Activated CD8-positive, alpha-beta memory T cell treated with anti-CD3 and anti-CD28 coated beads for 48 hours (primary cell): ENCODE measurements at places on chromosomes 3 and 15.

DNA sequence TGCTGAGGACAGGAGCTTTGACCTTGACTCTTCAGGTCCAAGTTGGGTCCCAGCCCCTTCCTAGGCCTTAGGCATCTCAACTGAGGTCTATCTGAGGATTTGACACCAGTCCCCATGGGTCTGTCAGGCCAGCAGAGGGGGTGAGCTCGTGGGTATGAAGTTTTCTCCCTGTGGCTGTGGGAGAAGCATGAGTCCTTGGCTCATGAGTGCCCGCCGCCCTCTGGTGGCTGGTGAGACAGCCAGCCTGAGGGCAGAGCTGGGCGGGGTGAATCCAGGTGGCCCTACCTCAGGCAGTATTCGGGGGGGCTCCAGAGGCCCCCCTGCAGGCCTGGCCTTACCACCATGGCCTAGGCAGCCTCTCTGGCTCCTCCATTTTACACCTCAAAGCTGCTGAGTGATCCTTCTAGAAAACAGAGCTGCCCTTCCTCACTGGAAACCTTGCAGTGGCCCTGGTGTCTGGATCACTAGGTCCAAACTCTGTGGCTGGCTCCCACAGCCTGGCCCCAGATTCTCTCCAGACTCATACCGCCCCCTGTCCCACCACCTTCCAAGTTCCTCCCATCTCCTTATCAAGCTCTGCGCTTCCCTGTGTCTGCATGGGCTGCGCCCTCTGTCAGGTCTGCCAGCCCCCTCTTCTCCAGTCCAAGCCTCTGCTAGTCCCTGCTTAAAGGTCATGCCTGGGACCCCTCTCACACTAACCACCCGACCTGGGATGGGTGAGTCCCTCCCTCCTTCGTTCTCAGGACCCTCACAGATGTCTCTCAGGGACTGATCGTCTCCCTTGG is 16.1 kb downstream of the SH2D7 start:
- peak; percentile 52 for DNase-seq

DNA sequence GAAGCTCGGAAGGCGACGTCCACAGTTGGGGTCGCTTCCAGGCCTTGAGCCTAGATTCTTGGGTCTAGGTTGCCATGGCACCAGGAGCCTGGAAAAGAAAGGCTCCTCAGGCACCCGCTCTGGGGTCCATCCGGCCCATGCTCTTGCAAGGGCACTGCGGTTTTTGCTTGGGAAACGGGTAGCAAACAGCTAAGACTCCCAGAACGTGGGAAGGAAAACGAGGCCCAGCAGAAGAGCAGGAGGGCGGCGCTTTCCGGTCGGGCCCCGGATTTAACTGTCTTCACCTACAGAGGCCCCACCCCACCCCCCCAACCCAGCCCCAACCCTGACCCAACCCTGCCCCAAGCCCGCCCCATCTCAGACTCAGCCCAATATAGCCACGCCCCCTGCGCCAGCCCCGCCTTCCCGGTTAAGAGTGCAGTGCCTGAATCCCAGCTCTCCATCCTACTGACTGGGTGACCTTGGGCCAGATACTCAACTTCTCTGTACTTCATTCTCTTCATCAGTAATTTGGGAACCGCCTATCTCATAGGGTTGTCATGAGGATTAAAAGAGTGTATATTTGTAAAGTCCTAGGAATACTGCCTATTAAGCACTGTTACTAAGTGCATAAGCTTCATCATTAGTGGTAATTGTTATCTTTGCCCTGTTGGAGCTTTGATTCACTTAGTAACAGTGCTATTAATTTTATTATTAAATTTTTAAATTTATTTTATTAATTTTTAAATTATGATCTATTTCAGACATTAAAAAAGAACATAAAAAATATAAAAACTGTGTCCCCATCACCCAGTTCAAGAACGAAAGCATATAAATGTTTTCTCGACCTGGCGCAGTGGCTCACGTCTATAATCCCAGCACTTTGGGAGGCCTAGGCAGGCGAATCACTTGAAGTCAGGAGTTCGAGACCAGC is 28.4 kb upstream of the SMAD6 start:
- DNase-seq = no peak

DNA sequence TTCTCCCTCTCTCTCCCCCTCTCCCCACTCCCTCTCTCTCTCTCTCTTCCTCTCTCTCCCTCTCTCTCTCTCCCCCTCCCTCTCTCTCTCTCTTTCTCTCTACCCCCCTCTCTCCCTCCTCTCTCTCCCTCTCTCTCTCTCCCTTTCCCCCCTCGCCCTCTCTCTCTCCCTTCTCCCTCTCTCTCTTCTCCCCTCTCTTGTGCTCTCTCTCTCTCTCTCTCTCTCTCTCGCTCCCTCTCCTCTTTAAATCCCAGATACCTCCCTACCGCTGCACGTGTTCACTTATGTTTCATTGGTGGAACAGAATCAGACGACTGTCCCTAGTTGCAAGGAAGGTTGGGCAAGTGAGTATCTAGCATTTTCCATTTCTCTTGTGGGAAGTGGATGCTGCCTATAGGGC is 166.5 kb downstream of the EBLN2 start:
- DNase-seq = no peak

DNA sequence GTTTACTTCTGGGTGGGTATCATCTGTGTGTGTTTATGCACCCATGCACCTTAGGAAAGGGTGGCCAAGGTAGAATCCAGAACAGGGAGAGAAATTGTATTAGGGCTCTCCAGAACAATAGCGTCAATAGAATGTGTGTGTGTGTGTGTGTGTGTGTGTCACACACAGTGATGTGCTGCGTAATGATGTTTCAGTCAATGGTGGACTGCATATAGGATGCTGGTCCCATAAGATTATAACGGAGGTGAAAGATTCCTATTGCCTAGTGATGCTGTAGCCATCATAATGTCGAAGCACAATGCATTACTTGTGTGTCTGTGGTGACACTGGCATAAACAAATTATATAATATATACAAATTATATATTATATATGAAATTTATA is 69.3 kb upstream of the PRR23C start:
- DNase-seq = no peak

DNA sequence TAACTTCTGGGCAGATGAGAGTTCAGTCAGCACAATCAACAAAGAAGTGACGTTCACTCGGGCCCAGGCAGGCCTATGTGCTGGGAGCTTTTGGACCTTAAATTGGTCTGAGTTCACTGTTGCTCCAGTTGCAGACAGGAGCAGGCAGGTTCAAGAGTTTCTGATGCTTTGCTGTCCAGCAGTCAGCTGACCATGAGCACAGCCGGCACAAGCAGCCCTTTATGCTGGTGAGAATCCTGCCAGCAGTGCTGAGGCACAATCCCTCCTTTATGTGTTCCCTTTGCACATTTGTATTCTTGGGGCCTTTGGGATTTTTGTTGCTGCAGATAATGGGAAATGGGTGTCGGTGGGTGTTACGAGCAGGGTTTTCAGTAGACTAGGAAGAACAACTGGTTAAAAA is 81.2 kb upstream of the GOLGA8J start:
- no peak for DNase-seq

GRCh38 chr3:77699125-77699691 is 659.3 kb downstream of the ROBO2 start:
- DNase-seq = no peak

DNA sequence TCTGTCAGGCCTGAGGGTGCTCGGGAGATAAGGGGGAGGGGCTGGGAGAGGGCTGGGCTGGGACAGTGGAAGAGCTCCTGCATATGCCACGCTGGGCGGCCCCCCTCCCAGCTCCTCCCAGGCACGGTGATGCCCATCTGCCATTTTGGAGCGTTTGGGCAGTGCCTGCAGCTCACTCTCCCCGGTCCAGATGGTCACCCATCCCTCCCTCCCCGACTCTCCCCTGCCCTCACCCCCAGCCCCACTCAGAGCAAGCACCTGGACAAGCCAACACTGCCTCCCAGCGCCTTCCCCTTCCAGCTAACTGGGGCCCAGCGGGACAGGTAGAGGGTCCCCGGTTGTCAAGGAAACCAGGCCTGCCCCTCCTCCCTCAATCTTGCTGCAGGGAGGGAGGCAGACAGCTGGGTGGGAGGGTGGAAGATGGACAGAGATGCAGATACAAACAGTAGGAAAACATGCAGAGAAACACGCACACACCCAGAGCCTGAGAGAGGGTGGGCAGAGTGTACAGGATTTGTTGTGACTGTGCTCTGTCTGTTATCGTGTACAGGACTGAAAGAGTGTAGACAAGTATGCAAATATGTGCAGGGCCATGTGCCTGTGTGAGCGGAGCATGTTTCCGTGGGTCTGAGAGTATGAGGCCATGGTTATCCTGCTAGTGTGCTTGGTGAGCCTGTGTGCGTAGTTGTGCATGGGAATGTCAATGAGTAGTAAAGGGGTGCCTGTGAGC is 17.5 kb upstream of the CORO2B start:
- no peak for DNase-seq

DNA sequence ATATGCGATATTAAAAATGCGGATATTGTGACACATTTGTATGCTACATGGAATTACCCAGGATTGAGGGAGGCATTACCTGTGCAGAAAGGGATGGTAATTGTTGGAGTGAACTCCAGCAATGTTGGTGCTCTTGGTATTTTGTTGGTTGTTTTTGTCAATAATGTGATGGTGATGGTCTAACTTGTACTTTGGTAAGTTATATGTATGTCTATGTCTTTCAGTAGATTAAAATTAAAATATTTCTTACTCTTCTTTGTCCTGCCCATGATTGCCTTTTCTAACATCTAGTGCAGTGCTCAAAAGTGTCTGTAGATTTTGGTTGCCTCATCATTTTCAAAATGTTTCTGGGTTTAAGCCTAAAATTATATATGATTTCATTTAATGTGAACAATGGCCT is 192.7 kb downstream of the ROBO2 start:
- DNase-seq = no peak

GRCh38 chr15:89179966-89180875 is 41.2 kb downstream of the RLBP1 start:
- DNase-seq = no peak

DNA sequence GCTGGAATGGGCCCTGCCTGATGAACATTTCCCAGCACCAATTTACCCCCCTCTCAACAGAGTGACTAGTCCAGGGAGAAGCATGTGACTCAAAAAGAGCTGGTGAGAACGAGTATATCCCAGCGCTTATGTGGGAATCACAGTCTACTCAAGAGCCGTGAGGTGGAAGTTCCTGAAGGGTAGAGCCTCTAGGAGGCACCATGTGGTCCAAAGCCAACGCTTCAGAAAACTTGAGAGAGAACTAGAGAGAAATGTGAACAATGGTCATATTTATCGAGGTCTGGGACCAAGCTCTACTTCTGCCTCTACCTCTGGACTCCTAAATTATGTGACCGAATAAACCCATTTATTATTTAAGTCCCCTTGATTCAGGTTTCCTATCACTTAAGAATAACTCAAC is 111.0 kb upstream of the RAP2B start:
- DNase-seq = no peak

- DNase-seq = no peak
Observed at GRCh38 chr15:36977659-36978058, 122.7 kb downstream of the MEIS2 start.

- DNase-seq = no peak
Observed at GRCh38 chr3:148588291-148588690, 109.4 kb upstream of the AGTR1 start.

DNA sequence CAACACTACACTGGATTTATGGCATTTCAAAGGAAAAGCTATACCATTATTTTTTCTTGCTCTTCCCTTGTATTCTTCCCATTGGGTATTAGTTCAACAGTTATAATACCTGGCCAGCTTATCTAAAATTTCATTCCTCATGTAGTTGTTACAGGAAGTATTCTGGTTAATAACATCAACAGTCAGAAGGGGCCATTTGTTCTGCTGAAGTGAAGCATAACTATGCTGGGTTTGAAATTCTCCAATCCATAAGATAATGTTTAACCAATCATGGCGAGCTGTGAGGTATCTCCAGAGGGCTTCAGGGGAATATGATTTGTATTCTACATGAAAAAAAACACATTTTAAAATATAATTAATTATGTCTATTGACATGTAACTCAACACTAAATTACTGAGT is 43.4 kb downstream of the SPG11 start:
- DNase-seq = no peak

GRCh38 chr3:16343101-16343500 is 78.1 kb downstream of the OXNAD1 start:
- DNase-seq = no peak
